ENCODE measurements at places on chromosomes 16 and 17.

- no peak for DNase-seq
Observed at GRCh38 chr16:9874219-9874618, 308.0 kb downstream of the GRIN2A start.

GRCh38 chr17:18248811-18249210, 9.7 kb downstream of the FLII start:
- DNase-seq, result no peak

DNA sequence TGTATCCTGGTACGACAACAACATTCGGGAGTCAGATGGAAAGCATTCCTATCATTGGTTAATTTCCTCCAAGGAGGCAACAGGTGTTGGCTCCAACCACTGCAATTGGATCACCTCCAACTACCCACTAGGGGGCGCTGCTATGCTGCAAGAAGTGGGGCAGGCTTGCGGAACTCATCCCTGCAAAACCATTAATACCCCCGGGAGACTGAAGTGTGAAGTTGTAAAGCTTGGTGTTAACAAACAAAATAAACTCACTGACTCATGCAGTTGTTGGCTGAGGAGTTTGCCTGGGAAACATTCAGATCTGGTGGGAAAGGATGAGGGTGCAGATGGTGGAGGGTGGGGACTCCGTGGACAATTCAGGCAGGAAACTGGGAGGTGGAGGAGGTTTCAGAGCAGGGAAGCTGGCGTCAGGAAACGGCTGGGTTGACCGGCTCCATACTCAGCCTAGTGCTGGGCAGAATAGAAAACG, 84.9 kb downstream of the HS3ST2 start:
- DNase-seq, result peak; percentile 77

GRCh38 chr16:4465977-4466779, 8.2 kb downstream of the NMRAL1 start:
- DNase-seq, result no peak

Data from Daoy (cell line).